ENCODE measurements at places on chromosomes 5 and 9.

DNA sequence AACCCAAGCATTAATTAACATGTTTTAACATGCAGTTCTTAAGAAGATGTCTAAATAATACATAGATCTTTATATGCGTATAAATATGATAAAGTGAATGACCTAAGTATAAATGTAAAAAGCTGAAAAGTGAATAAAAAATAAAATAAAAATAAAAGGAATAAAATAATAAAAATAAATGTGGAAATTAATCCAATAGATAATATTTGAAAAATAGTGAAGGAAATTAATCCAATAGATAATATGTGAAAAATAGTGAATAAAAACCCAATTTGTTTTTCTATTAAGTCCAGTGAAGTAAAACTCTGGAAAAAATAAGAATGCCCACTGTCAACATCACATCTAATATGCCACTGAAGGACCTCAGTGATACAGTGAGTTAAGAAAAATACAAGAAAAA, 180.6 kb upstream of the SLC27A6 start:
- no peak for DNase-seq

- DNase-seq = no peak
Measured at GRCh38 chr5:142179776-142180387, 71.3 kb downstream of the NDFIP1 start.

DNA sequence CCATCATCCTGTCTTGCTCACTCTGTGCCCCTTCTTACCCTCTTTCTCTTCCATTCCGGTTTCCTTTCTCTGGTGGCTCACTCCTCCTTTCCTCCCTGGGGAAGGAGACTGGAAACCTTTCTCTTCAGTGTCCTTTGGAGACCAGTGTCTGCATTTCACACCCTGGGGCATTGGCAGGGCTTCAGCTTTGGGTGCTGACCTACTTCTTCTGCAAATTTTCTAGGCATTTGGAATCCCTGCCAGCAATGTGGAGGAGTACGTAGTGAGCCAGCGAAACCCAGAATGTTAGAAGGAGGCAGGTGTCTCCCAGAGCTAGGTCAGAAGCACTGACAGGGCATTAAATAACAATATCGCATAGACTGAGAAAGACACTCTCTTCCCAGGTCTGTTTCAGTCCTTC, 122.2 kb downstream of the SLC28A3 start:
- DNase-seq = no peak

GRCh38 chr9:87568401-87568800, 70.7 kb downstream of the DAPK1 start:
- DNase-seq = no peak
